ENCODE measurements at places on chromosomes 6 and 20.
A peak's percentile ranks its signal among the peaks of the same experiment; 100 is the strongest.

DNA sequence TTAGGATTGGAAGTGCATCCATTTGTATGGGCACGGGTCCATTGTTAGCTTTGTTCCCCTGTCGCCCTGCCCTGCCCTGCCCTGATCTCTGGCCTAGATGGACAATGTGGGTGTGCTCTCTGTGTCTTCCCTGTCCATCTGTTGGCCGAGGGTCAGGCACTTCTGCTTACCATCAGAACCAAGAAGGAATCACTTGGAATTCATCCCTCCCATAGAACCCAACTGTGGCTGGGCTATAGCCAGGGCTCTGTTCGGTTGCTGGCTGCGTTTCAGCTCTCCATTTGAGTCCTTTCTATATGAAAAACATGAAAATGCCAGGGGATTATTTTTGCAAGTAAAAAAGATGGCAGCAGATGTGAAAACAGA lies 26.6 kb upstream of the TULP4 start:
- no peak overlapping the region for H3K4me3 ChIP-seq
- no peak for DNase-seq
- H3K27ac ChIP-seq, result peak overlapping the region; percentile 35

DNA sequence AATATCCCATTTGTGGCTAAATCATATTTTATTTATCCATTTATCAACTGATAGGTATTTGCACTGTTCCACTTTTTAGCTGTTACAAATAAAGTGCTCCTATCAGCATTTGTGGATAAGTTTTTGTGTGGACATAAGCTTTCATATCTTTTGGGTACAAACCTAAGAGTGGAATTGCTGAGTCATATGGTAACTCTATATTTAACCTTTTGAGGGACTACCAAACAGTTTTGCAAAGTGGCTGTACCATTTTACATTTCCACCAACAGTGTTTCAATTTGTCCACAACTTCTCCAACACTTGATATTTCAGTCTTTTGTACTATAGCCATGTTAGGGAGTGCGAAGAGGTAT lies 23.6 kb upstream of the ECHDC1 start:
- DNase-seq, result no peak
- peaks cover 9% of the 10 kb centered on the region for H3K36me3 ChIP-seq
- H3K4me1 ChIP-seq, result peaks cover 13% of the 10 kb centered on the region
- H3K27me3 ChIP-seq, result no peaks in the 10 kb centered on the region
- peak overlapping the region; percentile 94 for H3K27ac ChIP-seq

- H3K36me3 ChIP-seq, result no peaks in the 10 kb centered on the region
- peak overlapping the region; percentile 89 for H3K4me3 ChIP-seq
- DNase-seq, result no peak
- H3K27me3 ChIP-seq, result no peaks in the 10 kb centered on the region
These were observed 1.3 kb downstream of the ATRN start for GRCh38 chr20:3472105-3472504.

- peaks cover 30% of the 10 kb centered on the region for H3K4me1 ChIP-seq
- no peak for DNase-seq
- H3K27ac ChIP-seq, result no peak overlapping the region
- H3K36me3 ChIP-seq, result no peaks in the 10 kb centered on the region
- no peaks in the 10 kb centered on the region for H3K27me3 ChIP-seq
These were observed 2.8 kb downstream of the KCNQ5 start for GRCh38 chr6:72624557-72625160.

GRCh38 chr6:81235512-81235911 lies 517.0 kb downstream of the TENT5A start:
- no peak overlapping the region for H3K27ac ChIP-seq
- no peaks in the 10 kb centered on the region for H3K36me3 ChIP-seq
- no peaks in the 10 kb centered on the region for H3K4me1 ChIP-seq

Measured in osteocyte (in vitro differentiated cells).